ENCODE measurements at places on chromosomes 2 and 18.

DNA sequence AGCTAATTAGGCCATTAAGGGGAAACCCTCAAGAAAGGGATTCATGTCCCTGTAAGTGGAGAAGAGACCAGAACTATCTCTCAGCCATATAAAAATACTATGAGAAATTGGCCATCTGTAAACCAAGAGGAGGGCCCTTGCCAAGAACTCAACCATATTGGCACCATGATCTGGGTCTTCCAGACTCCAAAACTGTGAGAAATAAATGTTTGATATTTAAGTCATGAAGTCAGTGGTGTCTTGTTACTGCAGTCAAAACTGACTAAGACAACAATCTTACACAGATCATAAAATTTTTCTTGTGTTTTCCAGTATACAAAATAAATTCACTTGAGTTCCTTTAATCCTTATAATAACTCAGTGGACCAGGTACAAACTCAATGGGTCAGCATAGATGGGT, 589.8 kb upstream of the CDH2 start:
- DNase-seq = no peak

DNA sequence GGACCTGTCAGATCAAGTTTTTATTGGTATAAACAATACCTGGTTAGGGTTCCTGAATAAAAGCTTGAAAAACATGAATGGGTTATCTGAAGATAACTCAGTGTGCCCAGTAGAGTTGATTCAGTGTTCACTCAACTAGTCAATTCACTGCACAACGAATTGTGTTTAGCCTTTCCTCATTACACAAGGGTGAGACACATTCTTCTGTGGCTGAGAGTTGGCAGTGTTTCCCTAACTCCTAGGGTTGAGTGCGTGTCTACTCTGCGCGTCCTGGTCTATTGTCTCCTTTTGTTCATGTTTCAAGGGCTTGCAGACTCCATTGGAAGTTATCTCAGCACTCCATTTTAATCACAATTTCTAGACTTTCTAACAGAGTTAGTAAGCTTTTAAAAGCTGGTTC, 32.8 kb upstream of the TMEM178A start:
- no peak for DNase-seq

- DNase-seq = no peak
Observed at GRCh38 chr18:22690556-22690955, 242.6 kb upstream of the RBBP8 start.

DNA sequence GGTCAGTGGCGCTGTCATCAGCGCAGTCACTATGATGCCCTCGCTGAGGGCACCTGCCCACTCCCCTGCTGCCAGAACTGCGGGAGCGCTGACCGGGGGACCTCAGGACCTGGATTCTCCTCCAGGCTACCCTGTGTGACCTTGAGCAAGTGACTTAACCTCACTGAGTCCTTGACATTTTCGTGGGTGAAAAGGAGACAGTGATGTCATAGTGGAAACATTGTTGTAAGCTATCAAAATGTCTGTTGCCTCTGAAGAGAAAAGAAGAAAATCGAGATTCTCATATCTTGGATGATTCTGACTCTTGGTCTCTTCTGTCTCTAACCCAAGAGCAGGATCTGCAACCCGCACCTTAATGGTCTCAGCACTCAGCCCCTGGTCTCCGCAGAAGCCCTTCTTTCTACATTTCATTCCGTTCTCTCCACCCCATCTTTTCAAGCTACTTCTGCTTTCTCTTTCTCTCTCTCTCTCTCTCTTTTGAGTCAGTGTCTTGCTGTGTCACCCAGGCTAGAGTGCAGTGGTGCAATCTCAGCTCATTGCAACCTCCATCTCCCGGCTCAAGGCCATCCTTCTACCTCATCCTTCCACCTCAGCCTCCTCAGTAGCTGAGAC, 978 bp upstream of the TUBA4A start:
- DNase-seq = no peak

DNA sequence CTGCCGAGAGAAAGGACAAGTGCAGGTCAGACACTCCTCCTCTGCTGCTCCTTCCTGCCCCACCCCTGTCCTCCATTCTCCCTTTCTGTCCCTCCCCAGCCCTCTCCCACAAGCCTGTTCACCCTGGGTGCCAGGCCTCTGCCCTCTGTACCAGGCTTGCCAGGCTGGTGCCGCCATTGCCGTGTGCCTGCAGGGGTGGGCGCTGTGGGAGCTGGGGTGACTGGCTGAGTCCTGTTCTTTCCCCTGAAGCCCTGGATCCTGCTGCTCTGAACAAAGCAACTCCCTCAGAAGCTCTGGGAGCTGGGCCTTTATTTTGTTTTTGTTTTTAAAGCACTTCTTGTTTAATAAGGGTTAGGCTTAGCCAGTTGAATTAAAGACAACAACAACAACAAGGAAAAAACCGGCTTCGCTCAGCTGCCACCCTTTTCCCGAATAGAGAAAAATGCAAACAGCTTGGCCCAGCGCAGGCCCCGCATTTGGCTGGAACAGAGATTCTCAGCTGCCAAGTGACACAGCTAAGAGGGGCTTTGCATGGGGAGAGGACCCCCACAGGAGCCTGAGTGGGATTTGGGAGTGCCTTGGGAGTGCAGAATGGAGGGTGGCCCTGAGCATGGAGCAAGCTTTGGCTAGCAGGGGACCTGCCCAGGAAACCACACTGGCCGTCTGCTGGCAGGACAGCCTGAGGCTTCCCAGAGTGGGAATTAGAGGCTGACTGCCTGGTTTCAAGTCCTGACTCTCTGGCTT, 9.1 kb downstream of the PCARE start:
- DNase-seq = no peak

- DNase-seq = no peak
Observed at GRCh38 chr2:30393510-30393909, 53.5 kb upstream of the LCLAT1 start.

DNA sequence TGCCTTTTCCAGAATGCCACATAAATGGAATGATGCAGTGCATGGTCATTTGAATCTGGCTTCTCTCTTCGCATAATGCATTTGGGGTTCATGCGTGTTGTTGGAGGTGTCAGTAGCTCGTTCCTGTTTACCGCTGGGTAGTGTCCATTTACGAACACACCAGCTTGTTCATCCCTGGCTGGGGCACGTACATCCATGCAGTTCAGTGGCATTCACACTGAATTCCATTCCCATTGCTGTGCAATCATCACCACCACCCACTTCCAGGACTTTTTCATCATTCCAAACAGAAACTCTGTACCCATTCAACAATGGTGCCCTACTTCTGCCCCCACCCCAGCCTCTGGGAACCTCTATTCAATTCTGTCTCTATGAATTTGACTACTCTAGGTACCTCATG, 14.7 kb upstream of the CIDEA start:
- DNase-seq = no peak

DNA sequence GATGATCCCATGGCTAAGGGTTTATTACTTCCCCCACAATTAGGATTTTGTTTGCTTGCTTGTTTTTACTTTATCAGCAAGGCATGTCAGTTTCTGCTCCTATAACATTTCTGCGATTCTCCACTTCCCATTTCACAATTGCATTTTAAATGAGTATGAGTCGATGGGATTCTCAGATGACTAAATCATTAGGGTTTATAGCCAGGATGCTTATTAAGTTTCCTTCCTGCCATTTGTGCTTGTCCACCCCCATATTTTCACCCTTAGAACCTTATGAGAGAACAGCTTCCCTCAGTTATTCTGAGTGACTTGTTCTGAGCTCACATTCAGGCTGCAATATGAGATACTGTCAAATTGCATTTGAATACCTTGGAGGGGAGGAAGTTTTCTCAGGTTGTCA, 37.9 kb upstream of the C1GALT1C1L start:
- no peak for DNase-seq

- no peak for DNase-seq
Observed at GRCh38 chr2:237244976-237245646, 159.4 kb downstream of the COPS8 start.

All from ovary (tissue), 10 donors.